ENCODE measurements at places on chromosomes 1 and 21.

- DNase-seq = no peak
Observed at GRCh38 chr1:41795205-41795762, 123.4 kb downstream of the HIVEP3 start.

- no peak for DNase-seq
Observed at GRCh38 chr21:38469642-38470041, 28.6 kb downstream of the ERG start.

GRCh38 chr1:205298191-205298994, 23.2 kb downstream of the NUAK2 start:
- DNase-seq = no peak

DNA sequence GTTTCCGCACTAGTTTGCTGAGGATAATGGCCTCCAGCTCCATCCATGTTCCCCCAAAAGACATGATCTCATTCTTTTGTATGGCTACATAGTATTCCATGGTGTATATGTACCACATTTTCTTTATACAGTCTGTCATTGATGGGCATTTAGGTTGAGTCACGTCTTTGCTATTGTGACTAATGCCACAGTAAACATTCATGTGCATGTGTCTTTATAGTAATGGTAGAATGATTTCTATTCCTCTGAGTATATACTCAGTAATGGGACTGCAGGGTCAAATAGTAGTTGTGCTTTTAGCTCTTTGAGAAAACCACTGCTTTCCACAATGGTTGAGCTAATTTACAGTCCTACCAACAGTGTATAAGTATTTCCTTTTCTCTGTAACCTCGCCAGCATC, 78.3 kb upstream of the BCL9 start:
- no peak for DNase-seq

DNA sequence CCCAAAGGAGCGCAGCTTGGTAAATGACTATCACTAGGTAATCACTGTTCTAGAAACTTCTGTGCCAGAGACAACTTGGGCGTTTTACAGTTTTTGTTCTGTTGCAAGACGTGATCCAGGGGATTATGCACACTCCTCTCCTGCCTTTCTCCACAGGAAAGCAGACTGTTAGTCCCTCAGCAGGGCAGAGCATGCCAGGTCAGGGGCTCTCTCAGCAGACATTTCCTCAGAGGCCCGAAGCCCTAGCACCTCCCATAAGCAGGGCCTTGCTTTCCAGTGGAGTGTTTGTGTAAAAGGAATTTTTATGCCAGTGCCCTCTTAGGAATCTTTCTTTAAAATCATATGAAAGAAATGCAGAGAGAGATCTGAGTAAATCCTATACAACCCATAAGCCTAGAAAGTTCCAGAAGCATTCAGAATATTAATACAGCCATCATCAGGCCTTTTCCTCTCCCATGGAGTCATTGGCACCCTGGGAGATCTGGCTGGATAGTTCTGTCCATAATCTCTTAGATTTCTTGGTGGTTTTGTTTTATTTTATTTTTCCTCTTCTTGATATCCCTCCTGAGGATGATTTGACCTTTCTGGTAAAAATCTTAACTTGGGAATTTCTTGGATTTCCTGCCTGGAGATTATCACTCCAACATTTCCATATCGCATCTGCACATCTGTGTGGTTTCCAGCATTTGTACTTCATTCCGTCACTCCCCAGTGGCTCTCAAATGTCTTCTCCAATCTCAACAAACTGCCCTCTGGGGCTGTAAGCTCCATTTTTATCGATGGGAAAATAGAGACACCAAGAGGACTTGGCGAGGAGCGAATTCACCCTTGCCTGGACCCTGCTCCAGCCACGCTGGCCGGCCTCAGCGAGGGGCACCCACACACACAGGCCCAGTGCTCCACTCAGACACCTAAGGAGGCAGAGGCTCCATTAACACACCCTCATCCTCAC, 116.1 kb downstream of the PSMG1 start:
- no peak for DNase-seq

DNA sequence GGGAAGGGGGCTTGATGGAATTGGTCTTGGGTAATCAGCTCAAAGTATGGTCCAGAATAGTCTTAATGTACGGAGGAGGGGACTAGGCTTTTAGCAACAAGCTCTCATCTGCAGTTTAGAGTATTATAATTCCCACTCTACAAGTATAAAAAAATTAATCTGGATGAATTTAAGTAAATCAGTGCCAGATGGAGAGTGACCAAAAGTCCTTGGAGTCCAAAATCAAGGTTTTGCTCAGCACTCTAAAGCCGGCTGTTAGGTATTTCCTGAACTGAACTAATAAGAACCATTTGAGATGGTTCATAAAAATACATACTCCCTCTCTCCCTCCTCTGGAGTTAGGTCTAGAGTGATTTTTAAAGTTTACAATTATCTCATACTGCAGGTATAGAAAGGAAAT, 23.7 kb downstream of the GLUL start:
- DNase-seq = no peak

- no peak for DNase-seq
Observed at GRCh38 chr1:77828098-77828497, 48.6 kb downstream of the MIGA1 start.

- DNase-seq = peak; percentile 82
Observed at GRCh38 chr1:155078469-155079209, at the start of gene EFNA3. EFNA3 (plus strand) TSS chr1:155078837; CDS start chr1:155078942, 105 bp downstream.

GRCh38 chr1:234849832-234850231, 239.9 kb upstream of the IRF2BP2 start:
- DNase-seq = no peak

- peak; percentile 80 for DNase-seq
Observed at GRCh38 chr1:100896481-100896982, 642 bp downstream of the SLC30A7 start.

GRCh38 chr1:50517488-50517887, 94.2 kb upstream of the DMRTA2 start:
- no peak for DNase-seq

- DNase-seq = no peak
Observed at GRCh38 chr1:170027760-170028159, 46.7 kb downstream of the KIFAP3 start.

DNA sequence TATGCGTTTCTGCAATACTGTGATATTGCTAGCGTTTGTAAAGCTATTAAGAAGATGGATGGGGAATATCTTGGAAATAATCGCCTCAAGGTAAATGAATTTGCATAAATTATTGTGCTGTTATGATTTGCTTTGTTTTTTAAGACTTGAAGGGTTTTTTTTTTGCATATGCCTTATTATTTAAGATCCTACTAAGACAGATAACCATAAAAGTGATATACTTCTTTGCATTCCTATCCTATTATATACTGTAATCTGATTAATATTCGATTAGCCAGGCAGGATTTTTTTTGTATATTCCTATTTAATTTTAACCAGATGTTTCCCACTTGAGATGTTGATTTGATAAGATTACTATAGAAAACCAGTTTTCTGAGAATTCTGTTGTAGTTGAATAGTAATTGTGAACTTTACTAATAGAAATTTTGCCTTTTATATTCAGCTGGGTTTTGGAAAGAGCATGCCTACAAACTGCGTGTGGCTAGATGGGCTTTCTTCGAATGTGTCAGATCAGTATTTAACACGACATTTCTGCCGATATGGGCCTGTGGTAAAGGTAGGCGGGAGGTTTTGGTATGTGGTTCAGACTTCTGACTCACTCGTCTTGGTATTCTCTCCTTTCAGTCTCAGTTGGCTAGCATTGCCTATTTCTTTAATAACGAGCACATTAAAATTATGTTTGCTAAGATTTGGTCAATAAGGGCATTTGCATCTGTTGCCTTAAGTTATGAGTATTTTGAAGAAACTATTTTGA, 56.8 kb downstream of the ZBTB17 start:
- DNase-seq = no peak

- DNase-seq = no peak
Observed at GRCh38 chr1:229034342-229034741, 236.6 kb upstream of the RAB4A start.
